ENCODE measurements at places on chromosomes 3 and 15.

- H3K4me3 ChIP-seq = no peak overlapping the region
- no peak for ATAC-seq
These were observed 385.5 kb downstream of the GBE1 start for GRCh38 chr3:81375921-81376320.

DNA sequence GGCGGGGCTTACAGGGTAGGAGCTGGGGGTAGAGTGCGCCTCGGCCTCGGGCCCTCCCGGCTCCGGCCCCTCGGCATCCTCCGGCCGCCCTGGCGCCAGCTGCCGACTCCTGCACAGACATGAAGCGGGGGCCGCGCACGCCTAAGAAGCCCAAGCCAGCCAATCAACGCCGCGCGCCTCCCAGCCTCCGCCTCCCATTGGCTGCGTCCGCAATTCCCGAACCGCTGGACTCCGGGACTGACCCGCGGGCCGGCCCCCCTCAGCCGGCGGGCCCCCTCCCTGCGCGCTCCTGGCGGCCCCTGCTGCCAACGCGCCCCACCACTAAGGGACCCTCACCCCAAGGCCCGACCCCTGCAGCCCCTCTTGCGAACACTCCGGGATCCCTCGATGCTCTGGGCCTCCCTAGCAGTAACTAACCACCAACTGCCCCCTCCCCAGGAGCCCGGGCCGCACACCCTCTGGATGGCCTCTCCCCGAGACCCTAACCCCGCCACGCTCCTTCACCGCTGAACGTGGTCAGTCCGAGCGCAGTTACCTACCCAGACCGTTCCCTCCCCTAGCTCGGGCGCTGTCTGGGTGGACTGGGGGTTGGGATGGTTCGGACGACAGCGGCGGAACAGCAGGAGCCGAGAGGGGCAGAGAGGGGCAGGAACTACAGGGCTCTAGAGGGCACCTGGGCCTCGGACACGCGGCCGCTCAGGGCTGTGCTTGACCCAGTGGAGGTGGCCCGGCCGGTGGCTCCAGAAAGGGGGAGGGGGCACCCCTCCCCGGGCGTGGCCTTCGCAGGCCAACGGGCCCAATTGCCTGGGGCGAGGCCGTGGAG is 5.0 kb downstream of the GATA2 start:
- peak overlapping the region; percentile 73 for H3K4me3 ChIP-seq
- H3K27ac ChIP-seq = peak overlapping the region; percentile 17
- H3K27me3 ChIP-seq = peaks cover 94% of the 10 kb centered on the region

DNA sequence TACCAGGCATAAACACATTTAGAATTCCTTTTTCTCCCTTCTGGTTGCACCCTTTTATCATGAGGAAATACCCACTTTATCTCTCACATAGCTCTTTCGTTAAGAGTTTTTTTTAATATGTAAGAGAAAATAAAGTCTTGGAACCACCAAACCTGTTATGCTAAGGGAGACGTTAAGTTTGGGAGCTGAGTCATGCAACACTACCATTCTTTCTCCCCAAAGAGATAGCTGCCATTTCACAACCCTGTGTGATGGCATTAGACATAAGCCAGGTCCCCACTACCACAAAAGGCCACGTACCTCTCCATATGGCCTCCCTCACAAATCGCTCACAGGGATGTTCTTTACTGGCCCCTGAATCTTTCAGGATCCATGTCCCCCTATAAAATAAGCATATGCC is 7.6 kb upstream of the NIPA1 start:
- H3K4me3 ChIP-seq = no peak overlapping the region
- H3K4me1 ChIP-seq = peaks cover 51% of the 10 kb centered on the region
- peak overlapping the region; percentile 83 for H3K27ac ChIP-seq
- no peaks in the 10 kb centered on the region for H3K27me3 ChIP-seq
- ATAC-seq = no peak
- no peaks in the 10 kb centered on the region for H3K36me3 ChIP-seq

DNA sequence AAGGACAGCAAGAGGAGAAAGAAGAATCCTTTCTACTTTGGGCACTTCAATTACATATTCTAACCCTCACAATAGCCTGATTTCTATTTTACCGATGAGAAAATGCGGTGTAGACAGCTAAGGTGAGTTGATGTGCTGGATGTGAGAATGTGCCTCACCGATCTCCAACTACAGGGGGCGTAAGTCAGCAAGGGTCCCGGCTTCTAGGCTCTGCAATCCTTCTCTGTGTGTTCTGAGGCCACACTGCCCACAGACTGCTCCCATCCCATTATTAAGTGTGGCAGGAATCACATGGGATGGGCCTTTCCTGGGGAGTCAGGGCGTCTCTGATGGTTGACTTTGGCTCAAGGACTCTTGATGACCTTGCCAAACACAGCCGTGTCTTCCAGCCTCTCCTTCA is 23.6 kb upstream of the RPL35A start:
- no peak for ATAC-seq
- H3K4me3 ChIP-seq = no peak overlapping the region
- H3K27me3 ChIP-seq = no peaks in the 10 kb centered on the region
- H3K4me1 ChIP-seq = no peaks in the 10 kb centered on the region

- H3K27ac ChIP-seq = no peak overlapping the region
- ATAC-seq = no peak
- H3K4me1 ChIP-seq = peaks cover 8% of the 10 kb centered on the region
These were observed 9.7 kb upstream of the TBL1XR1 start for GRCh38 chr3:177206936-177207335.

- peaks cover 58% of the 10 kb centered on the region for H3K4me1 ChIP-seq
- H3K27me3 ChIP-seq = no peaks in the 10 kb centered on the region
- H3K27ac ChIP-seq = no peak overlapping the region
- no peak overlapping the region for H3K4me3 ChIP-seq
- H3K36me3 ChIP-seq = no peaks in the 10 kb centered on the region
These were observed 56.0 kb downstream of the PDE8A start for GRCh38 chr15:85037641-85038040.

GRCh38 chr3:16740515-16740914 is 135.3 kb upstream of the DAZL start:
- H3K36me3 ChIP-seq = no peaks in the 10 kb centered on the region
- peaks cover 13% of the 10 kb centered on the region for H3K27me3 ChIP-seq
- no peak overlapping the region for H3K4me3 ChIP-seq
- no peak for ATAC-seq

DNA sequence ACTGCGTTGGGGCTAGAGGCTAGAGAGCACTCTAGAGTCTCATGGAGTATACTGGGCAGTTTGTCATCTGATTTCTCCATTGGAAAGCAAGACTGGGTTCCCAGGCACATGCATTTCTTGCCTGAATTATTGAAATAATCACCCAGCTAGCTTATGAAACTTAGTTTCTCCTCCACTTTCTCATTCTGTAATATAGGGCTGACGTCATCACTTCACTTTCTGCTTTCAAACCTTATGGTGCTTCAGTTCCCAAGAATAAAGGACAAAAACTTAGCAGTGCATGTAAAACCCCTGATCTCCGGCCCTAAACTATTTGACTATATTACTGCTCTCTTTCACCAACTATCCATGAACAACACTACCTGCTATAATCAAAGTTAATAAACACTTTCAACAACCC is 147.9 kb downstream of the IGSF11 start:
- ATAC-seq = no peak
- H3K36me3 ChIP-seq = no peaks in the 10 kb centered on the region
- H3K4me1 ChIP-seq = no peaks in the 10 kb centered on the region
- no peak overlapping the region for H3K4me3 ChIP-seq

- H3K36me3 ChIP-seq = no peaks in the 10 kb centered on the region
- no peaks in the 10 kb centered on the region for H3K4me1 ChIP-seq
- peaks cover 40% of the 10 kb centered on the region for H3K27me3 ChIP-seq
- no peak overlapping the region for H3K27ac ChIP-seq
- H3K4me3 ChIP-seq = no peak overlapping the region
- ATAC-seq = no peak
These were observed 164.6 kb upstream of the LINGO1 start for GRCh38 chr15:77797270-77797669.

DNA sequence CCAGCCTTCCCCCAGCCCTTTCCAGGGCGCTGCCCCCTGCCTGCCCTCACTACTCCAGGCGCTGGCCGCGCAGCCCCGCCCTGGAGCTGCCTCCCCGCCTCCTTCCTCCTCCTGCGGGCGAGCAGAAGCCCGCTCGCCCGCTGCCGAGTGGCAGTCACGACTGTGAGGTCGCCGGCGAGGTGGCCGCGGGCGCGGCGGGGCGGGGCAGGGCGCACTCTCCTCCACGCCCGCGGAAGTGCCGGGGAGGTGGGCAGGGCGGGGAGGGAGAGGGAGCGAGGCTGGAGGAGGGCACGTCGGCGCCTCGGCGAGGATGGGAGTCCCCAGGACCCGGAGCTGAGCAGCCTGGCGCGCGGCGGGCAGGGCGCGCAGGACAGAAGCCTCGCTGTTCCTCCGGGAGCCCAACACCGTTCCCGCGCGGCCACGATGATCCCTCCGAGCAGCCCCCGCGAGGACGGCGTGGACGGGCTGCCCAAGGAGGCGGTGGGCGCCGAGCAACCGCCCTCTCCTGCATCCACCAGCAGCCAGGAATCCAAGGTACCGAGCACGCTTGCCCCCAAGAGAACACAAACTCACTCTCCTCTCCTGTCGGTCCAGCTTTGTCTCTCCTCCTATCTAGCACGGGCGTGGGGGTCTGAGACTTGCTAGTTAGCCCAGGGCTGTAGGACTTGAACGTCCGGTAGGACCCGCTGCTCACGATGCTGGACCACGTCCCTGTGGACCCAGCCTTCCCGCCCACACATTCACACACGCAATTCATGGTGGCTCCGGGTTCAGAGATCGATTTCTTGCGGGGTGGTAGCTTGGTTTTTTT is at the start of gene STAC:
Gene STAC (plus strand): TSS at position 284 of the 811 bp plus-strand sequence. CDS start 140 bp downstream, at position 424.
- H3K27me3 ChIP-seq = peaks cover 46% of the 10 kb centered on the region
- H3K27ac ChIP-seq = no peak within 1 kb of the TSS
- peak; percentile 37 for ATAC-seq
- H3K36me3 ChIP-seq = no peaks in the 10 kb centered on the region
- peak within 1 kb of the TSS; percentile 53 for H3K4me3 ChIP-seq
- H3K4me1 ChIP-seq = peaks cover 6% of the 10 kb centered on the region
